Naive thymus-derived CD8-positive, alpha-beta T cell (primary cell): ENCODE measurements at places on chromosomes 7 and 10.
A peak's percentile ranks its signal among the peaks of the same experiment; 100 is the strongest.

- DNase-seq: no peak
Measured at GRCh38 chr7:32178677-32179366, 108.6 kb upstream of the PDE1C start.

GRCh38 chr7:50791363-50791937, 8.8 kb upstream of the GRB10 start:
- DNase-seq: no peak

DNA sequence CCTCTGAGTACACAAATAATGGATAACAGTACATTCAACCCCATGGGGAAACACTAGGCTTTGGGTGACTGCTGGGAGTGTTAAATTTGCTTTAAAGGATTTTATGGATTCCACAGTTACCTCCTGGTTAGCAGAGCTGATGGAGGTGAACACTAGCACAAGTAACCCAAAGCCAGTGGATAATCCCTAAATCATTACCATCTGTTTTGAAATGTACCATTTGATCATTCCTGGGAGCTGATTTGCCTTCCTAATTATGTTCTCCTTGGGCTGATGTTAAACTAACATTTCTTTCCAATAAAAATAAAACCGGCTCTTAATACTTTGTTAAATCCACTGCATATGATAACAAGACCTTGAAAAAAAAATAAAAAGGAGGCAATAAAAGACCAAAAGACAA, 493.9 kb downstream of the PLXNA4 start:
- DNase-seq: no peak

- peak; percentile 44 for DNase-seq
Measured at GRCh38 chr10:80152820-80153219, 20.3 kb downstream of the PLAC9 start.

- peak; percentile 96 for DNase-seq
Measured at GRCh38 chr10:110872145-110872983, 636 bp downstream of the PDCD4 start.

DNA sequence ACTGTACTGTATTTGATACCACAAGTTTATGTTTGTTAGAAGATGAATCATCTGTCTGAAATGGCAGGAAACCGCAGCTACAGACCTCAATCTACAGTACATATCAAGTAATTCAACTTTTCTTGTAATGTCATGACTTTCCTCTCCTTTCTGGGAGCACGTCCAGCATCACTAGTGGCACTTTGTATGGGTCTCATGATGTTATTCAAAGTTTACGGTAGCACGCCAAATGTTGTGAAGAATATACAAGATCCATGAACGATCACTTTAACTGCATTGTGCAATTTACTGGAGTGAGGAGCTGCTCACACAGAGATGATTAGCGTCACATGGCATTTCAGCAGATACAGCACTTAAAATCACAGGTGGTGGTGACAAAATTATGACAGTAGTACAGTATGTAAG, 257.8 kb upstream of the GNAI1 start:
- peak; percentile 9 for DNase-seq

DNA sequence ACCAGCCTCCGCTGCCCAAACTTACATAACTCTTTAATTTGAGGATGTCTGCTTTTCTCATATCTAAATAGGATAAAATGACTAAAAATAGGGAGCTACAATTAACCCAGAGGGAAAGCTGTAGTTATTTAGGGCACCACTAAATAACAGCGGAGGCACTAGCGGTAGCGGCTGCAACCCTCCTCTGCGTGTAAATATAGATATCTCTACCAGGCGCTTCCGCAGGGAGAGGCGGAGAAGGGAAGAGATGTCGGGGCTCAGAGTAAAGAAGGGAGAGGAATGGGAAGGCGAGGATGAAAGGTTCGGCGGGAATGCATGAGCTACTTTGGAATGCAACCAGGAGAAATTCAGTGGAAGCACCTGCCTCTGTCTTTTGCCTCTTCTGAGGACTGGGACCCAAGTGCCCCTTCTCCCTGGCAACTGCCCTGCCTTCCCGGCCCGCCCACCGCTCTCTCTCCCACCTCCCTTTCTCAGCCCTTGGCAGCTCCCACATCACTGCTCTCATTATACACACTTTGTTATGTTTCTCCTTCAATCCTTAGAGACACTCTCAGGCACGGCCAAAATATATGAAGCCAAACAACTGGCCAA, 698.3 kb downstream of the PARD3 start:
- DNase-seq: no peak

DNA sequence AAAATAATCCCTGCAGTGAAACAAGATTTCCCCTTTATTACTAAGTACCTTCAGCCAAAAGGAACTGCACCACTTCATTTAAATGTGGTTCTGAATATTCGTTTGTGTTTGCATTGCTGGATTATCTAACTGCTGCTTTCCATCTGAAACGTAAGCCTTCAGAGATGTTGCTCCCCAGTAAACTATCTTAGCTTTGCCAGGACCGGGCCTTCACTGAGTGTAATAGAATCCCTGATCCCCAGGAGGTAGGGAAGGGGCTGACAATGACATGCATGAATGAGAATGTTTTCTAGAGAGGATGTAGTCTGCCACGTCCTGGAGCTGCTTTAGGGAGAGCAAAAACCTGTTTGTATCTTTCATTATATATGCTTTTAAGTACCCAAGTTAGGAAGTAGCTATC, 19.5 kb upstream of the INSYN2A start:
- DNase-seq: no peak

- DNase-seq: no peak
Measured at GRCh38 chr10:92961638-92962037, 99.0 kb upstream of the CYP26C1 start.

GRCh38 chr7:85713171-85713570, 526.3 kb upstream of the SEMA3D start:
- DNase-seq: no peak

DNA sequence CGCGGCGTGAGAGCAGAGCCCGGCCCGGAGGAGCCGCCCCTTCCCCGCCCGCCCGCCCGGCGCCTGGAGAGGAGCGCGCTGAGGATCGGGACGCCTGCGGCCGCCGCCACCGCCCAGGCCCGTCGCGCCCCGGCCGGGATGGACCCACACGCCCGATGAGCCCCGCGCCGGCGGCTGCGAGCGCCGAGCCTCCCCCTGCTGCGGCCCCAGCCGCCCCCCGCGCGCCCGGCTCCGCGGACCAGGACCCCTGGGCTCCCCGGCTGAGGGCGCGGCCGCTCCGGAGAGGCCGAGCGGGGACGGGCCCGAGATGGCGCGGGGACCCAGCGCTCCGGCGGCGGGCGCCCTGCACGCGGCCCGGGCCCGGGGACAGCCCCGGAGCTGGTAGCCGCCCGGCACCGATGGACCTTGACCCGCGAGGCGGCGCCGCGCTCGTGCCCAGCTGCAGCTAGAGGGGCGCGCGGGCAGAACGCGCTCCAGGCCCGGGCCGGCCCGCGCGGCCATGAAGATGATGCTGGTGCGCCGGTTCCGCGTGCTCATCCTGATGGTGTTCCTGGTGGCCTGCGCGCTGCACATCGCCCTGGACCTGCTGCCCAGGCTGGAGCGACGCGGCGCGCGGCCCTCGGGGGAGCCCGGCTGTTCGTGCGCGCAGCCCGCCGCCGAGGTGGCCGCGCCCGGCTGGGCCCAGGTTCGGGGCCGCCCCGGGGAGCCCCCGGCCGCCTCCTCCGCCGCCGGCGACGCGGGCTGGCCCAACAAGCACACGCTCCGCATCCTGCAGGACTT, 520 bp downstream of the FAM20C start:
- no peak for DNase-seq

DNA sequence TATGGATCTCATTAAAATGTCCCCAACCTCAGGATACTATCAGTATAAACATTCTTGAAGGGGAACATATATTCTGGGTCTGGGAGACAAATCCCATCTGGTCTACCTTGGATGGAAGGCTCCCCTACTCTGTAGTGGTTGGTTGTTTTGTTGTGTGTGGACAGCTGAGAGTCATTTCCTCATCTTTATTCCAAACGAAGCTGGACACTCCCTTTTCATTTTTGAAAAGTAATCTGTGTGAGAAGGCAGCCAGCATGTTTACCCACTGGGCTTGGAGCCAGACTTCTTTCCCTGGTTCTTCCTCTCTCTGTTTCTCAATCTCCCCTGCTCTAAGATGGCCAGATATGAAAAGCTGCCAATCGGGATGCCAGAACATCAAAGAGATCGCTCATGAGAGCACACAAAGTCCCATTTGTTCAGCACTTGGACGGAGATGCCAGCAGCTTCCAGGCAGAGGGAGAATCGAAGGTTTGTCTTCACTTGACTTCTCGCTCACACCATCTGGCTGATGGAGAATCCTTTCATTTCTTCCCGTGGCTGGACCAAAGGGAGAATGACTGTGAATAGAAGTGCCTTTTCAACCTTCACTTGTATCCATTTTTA, 108.1 kb upstream of the AGR3 start:
- DNase-seq: no peak

- no peak for DNase-seq
Measured at GRCh38 chr7:141619745-141620144, 68.5 kb downstream of the AGK start.

DNA sequence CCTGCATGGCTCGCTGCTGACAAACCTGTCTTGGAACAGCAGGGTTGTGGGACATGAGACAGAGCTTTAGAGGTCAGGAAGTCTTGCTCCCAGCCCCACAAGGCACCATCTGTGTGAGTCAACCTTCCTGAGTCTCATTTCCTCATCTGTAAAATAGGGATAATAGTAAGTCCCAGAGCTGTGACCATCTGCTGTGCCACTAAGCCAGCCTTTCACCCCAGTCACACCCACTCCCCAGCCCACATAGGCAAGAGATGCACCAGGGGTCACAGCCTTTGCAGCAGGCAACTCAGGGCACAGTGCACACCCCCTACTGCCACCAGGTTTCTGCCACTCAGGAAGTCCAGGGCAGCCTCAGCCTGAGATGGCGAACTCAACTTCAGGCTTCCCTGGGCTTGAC, 29.4 kb upstream of the CDH23 start:
- DNase-seq: no peak

DNA sequence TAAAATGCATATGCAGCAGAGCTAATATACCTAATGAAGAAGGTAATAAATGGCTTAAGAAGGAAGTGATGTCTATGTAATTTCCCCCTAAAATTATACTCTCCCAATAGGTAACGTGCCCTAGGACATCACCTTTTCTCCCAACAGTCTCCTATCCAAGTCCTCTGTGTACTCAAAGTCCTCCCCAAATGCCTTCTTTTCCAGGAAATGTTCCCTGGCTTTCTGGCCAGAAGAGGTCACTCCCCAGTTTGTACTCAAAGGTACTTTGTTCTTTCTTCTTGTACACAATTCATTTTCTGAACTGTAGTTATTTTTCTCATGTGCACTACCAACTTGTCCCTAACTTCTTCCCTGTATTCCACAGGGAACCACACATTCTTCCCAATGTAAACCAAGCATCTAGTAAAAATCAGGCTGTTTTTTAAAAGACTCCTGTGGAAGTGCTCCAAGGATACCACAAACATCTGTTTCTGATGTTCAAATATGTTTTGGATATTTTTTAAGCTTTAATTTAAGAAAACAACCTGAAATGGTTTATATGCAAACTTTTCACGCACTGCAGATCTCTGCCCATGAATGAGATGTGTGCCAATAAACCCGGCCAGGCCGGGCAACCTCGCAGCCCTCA, 262.3 kb upstream of the KLF14 start:
- DNase-seq: no peak

DNA sequence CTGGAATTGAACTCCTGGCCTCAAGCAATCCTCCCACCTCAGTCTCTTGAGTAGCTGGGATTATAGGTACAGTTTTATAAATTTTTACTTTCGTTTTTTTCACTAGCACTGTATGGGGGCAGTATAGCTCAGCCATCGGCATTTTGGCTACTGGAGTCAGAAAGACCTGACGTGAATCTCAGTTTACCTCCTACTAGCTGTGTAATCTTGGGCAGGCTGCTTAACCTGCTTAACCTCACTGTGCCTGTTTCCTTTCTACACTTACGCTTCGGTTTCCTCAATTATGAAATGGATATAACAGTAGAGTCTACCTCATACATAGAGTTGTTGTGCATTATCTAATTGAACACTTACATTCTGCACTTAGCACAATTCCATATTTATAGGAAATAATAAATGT, 16.7 kb downstream of the STN1 start:
- DNase-seq: no peak

DNA sequence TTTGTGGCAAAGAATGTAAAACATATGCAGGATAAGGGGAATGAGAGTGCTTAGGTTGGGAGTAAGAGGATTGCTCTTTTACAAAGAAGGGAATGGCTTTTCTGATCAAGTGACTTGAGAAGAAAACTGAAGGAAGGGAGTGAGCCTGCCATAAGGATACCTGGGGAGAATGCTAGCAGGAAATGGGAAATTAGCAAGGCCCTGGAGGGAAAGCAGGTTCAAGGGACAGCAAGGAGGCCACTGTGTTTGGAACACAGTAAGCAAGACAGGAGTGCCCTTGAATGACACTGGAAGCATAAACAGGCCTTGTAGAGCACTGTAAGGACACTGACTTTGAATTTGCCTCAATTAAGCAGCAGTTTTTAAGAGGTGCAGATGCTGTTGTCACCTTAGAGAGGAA, 1069.9 kb downstream of the DNAJB9 start:
- DNase-seq: no peak

DNA sequence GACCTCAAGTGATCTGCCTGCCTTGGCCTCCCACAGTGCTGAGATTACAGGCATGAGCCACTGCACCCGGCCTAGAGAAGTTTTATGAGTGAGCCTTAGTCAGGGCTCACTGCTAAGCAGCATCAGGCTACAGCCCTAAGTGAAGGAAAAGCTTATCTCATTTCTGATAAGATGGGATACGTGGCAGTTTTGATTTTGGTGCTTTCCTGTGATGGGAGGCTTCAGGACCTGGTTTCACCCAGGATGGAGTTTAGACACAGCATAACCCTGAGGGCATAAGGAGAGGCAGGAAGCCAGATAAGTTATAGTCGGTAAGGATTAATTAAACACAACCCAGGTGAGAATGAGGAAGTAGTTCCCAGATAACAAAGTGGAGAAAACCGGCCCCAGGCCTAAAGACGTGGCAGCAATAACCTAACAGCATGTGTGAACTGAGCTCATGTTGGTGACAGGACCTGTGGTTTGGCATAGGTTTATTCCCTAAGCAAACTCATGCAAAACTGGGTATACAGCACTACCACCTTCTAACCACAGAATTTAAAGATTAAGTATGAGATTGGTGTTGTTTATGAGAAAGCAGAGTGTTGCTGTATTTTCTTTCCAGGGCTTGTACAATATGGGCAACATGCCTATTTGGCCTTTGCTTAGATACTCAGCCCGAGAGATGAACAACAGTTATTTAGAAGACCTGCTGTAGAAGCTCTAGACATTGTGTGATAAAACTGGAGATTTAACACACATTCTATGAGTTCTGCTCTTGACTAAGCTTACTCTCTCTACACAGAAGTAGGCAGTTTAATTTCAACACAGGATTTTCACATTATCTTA, 119.4 kb downstream of the COL28A1 start:
- no peak for DNase-seq

GRCh38 chr10:93267521-93267920, 193.8 kb downstream of the CYP26A1 start:
- DNase-seq: no peak

GRCh38 chr10:35685402-35685801, 43.3 kb upstream of the FZD8 start:
- DNase-seq: no peak

GRCh38 chr10:29346296-29347001, 57.6 kb downstream of the LYZL1 start:
- DNase-seq: no peak
